ENCODE measurements at places on chromosomes 3 and 15.

GRCh38 chr15:39511916-39512260 lies 69.0 kb upstream of the THBS1 start:
- no peak for DNase-seq

DNA sequence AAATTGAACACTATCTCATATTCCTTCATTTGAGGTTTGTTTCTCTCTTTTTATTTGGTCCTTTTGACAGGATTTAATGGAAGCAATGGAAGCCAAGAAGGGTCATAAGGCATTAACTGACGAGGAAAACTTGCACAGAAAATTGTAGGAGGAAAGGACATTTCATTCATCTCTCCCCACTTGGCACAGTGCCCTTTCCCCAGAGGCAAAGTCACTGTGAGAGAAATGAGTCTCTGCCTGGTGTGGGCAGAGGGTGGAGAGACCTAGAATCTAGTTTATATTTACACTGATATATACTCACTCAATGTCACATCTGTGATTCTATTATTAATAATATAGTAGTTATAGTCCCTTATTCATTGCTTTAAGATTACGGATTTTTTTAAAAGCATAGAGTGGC lies 324.6 kb upstream of the IL12A start:
- no peak for DNase-seq

DNA sequence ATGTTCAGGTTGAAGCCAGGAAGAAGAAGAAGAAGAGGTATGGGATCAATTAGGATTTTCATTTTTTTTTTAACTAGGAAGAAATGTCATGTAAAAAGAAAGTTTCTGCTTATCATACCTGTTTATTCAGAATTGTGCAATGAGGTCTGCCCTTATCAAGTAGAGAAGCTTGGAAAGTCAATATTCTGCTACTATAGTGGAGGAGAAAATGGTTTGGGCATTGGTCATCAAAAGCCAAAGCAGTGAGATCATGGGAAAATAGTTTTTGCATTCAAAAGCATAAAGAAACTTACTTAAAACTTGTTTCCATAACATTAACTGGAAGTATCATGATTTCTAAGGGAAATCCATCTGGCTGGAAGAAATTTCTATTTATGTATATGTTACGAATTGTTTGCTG lies 1239.2 kb downstream of the NSUN3 start:
- DNase-seq: no peak

DNA sequence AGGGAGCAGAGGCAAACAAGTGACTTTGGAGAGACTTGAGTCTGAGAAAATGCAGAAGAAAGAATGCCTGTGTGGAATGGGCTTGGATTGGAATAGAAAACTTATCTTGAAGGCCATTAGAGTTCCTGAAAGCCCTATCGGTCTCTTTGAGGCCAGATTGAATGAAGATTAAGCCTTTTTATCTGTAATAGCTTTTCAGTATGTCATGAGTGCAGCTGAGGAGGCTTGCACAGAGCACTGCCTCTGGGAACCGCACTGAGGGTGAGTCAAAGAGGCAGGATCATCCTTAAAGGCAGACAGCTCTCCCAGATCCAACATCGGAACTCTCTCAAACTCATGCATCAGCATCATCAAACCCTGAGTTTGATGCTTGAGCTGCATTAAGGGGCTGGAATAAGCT lies 515.2 kb downstream of the NTRK3 start:
- no peak for DNase-seq

- no peak for DNase-seq
Measured at GRCh38 chr3:52839892-52840545, 5.2 kb upstream of the MUSTN1 start.

GRCh38 chr3:107117922-107118536 lies 259.2 kb upstream of the CCDC54 start:
- DNase-seq: peak; percentile 47

DNA sequence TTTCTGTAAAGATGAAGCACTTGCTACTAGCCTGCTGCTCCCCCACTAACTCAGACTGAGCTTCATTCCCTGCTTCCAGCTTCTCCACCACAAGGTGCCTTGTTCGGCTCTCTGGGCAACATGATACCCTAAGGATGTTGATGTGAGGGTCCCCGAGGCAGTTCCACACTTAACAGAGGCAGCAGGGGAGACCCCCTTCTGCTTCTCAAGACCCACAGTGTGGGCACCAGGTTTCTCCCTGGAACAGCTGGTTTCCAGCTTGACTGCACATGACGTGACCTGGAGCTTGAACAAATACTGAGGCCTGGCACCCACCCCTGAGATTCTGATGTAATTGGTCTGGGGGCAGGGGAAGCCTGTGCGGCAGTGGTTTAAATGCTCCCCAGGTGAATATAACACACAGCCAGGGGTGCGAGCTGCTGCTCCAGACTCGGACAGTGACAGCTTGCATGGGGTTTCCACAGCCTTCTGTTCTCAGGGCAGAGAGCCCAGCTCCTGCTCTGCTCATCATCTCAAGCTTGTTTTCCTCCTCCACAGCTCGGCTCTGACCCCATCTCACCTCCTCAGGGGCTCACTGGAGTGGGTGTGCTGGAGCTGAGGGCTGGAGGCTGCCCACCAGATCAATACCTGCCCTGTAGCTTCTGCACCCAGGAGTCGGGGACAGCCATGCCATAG lies 95.0 kb upstream of the HACD2 start:
- no peak for DNase-seq

DNA sequence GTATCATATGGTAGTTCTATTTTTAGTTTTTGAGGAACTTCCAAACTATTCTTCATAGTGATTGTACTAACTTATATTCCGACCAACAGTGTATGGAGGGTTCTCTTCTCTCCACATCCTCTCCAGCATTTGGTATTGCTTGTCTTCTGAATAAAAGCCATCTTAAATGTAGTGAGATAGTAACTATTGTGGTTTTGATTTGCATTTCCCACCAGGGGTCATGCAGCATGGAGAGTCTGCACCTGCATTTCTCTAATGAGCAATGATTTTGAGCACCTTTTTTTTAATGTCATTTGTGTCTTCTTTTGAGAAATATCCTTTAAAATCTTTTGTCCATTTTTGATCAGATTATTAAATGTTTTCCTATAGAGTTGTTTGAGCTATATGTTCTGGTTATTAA lies 718.5 kb downstream of the ZBBX start:
- DNase-seq: no peak

DNA sequence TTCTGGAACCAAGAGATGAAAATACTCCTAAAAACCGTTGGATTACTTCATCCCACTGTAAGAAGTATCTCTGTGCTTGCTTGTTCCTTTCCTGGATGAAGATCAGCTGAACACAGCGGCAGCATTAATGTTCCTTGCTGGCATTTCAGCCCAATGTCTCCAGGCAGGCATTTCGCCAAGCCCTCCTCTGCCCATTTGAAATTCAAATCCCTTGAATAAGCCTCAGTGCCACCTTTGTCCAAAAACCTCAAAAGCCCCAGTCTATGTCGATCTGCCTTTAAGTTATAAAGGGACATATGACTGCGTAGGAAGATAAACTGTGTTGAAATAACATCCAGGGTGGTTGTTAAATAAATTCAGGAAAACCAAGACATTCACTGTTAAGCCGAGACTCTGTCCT lies 156.8 kb upstream of the PDZRN3 start:
- DNase-seq: no peak

DNA sequence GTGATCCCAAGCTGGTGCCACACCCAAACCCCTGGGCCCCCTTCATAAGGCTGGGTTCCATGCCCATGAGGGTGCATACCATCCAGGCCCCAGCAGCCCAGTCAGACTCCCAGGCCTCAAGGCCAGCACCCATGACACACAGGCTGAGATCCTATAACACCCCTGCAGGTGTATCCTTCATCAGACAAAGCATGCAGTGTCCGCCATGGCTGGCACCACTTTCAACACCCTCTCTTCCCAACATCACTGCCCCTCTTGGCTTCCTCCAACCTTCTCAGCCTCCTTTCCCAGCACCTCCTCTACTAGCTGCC lies 3.5 kb downstream of the CCDC51 start:
- no peak for DNase-seq

GRCh38 chr15:82130248-82130647 lies 84.4 kb upstream of the MEX3B start:
- DNase-seq: no peak
